ENCODE measurements at places on chromosomes 5 and 9.

DNA sequence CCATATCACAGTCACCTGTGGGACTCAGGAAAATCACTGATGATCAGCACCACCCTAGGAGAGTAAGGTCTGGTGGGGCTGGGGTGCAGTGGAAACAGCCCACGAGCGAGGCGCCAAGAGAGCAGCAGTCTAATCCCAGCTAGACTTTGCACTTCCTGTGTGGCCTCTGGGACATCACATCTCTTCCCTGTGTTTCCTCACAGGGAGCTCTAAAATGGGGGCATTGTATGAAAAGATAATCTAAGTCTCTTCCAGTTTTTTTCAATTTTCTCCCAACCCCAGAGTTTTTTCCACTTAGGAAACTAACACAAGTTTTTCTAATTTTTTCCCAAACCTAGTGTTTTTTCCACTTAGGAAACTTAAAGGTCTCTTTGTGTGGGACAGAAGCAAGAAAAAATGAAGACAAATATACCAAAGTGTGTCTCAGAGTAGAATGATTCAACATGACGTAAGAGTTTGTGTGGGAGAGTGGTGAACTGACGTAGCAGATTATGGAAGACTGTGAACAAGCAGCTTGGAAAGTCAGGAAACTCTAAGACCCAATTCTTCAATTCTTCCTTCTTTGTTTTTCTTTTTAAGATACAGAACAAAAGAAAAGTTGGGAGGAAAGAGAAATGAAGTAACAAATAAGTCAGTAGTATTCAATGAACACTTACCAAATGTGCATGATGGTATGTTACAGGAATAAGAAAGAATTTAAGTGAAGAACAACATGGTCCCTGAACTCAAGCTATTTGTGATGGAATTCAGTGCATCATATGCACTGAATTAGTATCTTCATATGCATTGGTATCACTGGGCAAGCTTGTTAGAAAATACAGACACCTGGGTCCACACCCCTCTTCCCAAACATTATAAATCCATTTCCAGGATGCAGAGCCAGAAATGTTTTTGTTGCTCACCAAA, 51.3 kb downstream of the LHFPL2 start:
- DNase-seq, result no peak

GRCh38 chr9:79946712-79947111, 374.9 kb downstream of the TLE4 start:
- DNase-seq, result no peak

GRCh38 chr5:156913719-156914370, 49.2 kb downstream of the TIMD4 start:
- DNase-seq, result no peak

DNA sequence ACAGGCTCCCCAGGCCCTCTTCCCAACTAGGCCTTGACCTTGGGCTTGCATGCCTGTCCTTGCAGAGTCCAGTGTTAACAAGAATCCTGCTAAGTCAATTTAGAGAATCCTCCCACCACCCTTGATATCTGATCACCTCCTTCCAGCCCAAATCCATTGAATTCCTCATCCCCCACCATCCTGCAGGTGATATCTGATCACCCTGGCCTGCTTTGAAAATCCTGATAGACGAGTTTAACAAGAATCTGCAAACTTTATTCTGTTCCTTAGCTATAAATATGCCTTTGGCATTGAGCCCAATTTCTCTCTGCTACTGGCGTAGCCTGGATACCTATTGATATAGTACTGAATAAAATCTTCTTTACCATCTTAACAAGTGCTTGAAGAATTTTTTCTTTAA, 125.5 kb downstream of the DIRAS2 start:
- no peak for DNase-seq

DNA sequence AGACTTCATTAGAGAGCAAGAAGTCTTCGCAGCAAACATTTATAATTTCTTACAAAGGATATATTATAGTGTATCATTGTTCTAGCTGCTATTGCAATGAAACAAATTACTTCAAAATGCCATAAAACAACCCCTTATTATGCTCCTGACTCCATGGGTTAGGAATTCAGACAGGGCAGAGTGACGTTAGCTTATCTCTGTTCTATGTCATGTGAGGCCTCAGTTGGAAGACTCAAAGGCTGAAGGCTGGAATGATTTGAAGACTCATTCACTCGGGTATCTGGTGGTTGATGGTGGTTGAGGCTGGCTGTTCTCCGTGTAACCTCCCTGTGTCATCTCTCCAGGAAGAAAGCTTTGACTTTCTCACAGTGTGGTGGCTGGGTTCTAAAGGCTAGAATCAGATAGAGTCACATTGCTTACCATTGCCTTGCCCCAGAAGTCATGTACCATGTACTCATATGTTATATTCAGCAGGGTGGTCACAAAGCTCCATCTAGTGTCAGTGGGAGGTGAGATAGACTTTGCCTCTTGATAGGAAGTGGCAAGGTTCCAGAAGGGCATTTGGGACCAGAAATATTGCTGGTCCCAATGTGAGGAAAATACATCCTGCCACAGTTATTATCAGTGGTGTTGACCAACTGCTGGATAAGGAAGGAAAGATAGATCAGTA, 226.9 kb downstream of the TMEM38B start:
- no peak for DNase-seq

- DNase-seq, result no peak
Measured at GRCh38 chr9:109652971-109653370, 127.0 kb upstream of the PALM2AKAP2 start.

- DNase-seq, result no peak
Measured at GRCh38 chr9:17800418-17800817, 221.6 kb downstream of the SH3GL2 start.

- DNase-seq, result peak; percentile 54
Measured at GRCh38 chr9:63816751-63817621, 1468.0 kb downstream of the FOXD4L5 start.

DNA sequence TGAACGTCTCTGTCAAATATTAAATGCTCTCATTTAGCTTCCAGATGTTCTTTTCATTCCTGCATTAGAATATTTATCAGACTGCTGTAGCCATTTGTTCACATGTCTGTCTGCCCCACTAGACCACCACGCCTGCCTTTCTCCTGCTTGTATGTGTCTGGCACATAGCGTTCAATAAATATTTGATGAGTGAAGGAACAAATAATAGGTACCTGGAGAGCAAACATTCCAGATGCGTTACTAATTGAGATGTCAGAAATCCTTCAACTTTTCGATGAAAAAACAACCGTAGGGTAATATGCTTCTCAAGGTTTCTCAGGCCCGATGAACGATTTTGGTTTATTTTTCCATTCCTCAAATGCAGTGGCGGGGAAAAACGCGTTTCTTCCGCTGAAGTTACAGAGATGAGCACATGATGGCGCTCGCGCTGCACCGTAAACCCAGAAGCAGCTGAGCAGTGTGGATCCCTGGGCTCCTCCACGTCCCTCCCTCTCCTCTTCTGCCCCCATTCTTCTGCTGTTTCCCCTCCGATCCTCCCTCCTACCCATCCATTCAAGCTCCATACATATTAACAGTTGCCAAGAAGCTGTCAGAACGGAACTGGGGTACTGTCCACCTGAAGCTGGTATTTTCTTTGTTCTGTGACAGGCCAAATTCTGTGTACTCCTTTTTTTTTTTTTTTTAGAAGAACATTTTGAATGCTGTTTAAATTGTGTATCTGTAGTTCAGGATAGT, 245.4 kb downstream of the MPDZ start:
- DNase-seq, result no peak

DNA sequence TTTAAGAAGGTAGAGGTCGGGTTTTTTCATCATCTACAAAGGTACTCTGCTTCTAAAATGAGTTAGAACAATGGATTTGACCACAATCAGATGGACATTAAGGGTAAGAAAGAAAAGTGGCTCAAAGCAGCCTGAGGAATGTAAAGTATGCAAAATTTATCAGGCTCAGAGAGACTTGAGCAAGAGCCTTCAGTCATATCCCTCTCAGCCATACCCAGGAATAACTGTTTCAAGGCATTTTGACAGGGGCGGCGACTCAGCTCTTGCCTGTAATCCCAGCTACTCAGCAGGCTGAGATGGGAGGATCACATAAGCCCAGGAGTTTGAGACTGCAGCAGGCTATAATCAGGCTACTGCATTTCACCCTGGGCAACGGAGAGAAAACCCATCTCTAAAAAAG, 38.8 kb upstream of the ANXA2R start:
- DNase-seq, result no peak

All from activated gamma-delta T cell treated with anti-CD3 and anti-CD28 coated beads, Interleukin-2, amount 50 U/mL, for 16 hours (primary cell).